ENCODE measurements at places on chromosomes 7 and 10.

GRCh38 chr7:31407178-31407676, 66.7 kb upstream of the NEUROD6 start:
- no peak for DNase-seq

- DNase-seq: no peak
These were observed 2.2 kb downstream of the NDST2 start for GRCh38 chr10:73809061-73809818.

- DNase-seq: no peak
These were observed 495.2 kb downstream of the PLXNA4 start for GRCh38 chr7:132080967-132081668.

- DNase-seq: no peak
These were observed at the start of gene INHBA for GRCh38 chr7:41702635-41703371. Gene INHBA, minus strand, starts transcription at chr7:41703090. Its CDS starts 2,716 bp downstream, at chr7:41700374.

DNA sequence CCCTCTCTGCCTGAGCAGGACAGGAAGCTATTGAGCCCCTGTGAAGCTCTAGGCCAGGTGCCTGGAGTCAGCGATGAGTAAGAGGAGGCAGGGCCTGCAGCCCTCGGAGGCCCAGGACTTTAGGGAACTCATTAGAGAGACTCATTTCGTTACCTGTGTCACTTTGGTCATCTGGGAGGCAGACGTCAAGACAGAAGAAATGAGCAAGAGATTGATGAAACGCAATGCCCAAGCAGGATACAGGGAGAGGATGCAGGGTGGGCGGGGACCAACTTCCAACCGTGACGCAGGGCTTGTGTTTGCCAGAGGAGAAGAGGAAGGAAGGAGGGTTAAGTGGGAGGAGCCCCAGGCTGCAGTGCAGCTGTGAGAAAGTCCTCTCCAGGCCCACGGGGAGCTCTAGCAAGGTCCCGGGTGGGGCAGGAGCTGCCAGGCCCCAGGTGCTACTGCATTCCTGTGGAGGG, 26.4 kb upstream of the GNA12 start:
- no peak for DNase-seq

- no peak for DNase-seq
These were observed 187.4 kb downstream of the PARD3 start for GRCh38 chr10:34627741-34628140.

DNA sequence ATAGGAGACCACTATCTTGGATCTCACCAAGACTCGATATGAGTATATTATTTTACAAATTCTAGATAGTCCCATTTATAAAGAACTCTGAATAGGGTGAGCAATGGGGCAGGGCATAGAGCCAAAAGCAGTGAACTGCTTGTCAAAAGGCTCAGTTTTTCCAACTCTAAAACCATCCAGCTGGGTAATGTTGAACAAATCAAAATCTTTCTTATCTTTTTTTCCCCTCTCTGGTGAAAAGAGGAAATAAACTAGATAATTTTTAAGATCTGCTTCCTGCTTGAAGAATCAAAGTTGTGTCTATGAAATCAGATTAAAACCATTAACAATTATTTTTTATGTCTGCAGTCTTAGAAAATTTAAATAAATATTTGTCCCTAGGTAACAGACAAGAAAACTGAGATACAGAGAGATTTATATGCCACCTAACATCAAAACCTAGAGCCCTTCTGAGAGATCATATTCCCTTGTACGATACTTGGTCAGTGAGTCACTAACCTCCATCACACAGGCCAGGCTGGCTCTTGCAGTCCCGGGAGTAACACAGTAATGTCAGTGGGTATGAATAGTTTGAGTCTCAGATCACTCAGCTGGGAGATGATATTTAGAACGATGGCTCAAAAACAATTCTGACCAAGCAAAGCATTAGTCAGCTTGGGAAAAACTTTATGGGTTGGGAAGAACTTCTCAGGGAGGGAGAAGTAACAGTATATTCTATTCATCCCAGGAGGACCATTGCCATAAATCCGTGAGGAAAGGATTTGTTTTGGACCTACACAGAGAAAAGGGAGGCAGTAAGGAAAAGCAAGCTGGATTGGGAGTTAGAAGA, 178.8 kb downstream of the REEP3 start:
- DNase-seq: peak; percentile 19

- no peak for DNase-seq
These were observed 97.3 kb downstream of the MYO3A start for GRCh38 chr10:26031300-26031699.

DNA sequence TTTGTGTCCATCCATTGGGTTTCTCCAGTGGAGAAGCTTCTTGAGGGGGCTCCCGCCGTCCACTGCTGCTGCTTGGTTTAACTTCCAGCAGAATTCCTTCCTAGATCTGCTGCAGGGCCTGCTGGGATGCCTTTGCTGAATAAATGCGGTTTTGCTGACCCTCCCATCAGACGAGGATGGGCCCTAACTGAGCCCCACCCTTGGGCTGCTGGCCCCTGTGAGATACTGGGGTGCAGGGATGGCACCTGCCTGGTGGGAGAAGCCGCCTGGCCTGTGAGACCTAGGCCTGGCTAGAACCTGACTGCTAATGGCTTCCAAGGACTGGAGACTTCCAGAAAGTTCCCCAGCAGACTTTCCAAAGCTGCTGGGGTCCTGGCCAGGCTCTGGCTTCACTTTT, 43.8 kb downstream of the ZNF467 start:
- no peak for DNase-seq

DNA sequence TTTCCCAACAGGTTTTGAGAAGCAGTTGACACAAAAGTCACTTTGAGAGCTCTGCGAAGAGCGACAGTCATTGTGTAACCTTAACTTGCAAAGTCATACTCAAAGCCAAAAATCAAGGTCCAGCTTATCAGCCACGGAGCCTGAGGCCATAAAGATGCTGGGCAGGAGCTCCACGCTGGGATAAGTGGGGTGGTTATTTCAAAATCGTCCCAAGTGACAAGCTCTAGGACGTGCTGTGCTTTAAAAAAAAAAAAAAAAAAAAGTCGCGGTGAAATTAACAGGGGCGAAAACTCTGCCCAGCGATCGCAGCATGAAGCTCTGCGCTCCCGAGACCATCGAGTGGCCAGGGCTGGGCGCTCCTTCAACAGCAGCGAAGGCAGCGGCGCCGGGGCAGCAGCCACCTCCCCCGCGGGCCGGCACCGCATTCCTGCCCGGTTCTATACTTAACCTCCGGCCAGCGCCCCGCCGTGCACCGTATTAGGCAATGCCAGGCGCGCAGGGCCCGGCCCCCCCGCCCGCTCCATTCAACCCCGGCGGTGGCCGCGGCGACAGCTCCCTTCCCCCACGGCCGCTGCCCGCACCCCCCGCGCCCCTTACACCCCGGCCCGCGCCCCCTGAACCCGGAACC, 657 bp downstream of the HACD1 start:
- peak; percentile 31 for DNase-seq

DNA sequence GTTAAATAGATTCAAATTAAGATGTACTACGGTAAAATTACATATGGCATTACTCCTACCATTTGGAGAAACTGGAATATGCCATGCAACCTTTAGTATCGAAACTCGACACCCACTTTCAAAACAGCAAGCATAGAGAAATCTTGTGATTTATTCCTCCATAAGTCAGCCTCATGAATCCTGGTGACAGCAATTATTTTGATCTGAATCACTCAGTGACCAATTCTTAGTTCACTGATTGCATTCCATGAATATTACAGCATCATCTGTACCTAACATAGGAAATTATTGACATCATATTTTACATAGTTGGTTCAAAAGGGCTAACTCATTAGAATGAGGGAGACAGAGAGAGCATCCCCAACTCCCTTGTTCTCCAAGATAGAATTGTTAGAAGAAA, 89.6 kb downstream of the CACNB2 start:
- DNase-seq: no peak

GRCh38 chr7:113086431-113086888, at the start of gene GPR85:
Gene GPR85, minus strand, starts transcription at chr7:113086827. Its CDS starts 2,106 bp downstream, at chr7:113084721.
- no peak for DNase-seq

GRCh38 chr7:44147026-44147991, 6.2 kb upstream of the MYL7 start:
- DNase-seq: no peak

DNA sequence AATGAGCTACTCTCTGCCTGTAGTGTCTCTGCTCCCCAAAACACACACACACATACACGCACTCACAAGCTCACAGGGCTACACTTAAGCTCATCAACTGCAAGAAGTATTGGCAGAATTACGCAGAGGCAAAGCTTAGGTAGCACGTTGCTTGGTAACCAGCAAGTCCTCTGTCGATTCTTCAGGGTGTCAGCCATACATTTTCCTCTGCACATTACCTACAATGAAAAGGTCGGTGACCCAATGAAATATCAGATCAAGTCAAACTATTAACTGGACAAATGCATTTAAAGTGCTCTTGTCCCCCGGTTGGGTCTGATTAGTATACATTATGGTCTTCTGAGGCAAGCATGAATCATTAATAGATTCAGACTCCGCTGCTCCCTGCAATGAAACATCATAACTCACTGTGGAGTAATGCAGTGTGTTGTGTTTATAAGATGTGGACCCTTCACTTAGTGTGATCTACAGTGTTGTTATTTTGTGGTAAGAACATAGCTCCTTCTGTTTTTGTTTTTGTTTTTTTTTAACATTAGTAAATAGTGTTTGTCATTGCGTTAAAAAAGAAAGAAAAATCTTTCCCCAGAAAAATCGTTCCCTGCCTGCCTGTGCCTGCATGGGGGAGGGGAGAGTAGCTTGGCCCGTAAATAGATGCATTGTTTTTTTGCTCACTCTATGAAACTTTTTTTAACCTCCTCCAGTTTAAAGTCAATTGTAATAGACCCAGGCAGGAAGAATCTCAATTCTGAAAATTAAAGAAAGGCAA, 325.5 kb downstream of the SFMBT2 start:
- DNase-seq: no peak

GRCh38 chr10:28478646-28479045, 54.3 kb upstream of the WAC start:
- DNase-seq: no peak

GRCh38 chr10:6778992-6779701, 199.1 kb upstream of the PRKCQ start:
- no peak for DNase-seq

DNA sequence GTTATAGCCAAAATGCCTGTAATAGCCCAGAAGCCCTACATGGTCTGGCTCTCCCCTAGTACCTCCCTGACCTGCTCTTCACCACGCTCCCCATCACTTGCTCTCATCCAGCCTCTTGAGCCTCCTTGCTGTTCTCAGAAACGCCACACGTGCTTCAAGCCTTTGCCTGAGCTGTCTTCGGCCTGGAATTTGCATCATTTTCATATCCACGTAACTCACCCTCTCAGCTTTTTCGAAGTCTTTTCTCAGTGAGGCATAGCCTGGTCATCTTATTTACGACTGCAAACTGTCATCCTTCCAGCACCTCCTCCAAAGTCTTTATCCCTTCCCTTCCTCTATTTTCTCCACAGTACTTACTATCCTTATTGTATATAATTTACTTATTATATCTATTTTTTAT, 151.0 kb upstream of the AHR start:
- no peak for DNase-seq

- DNase-seq: no peak
These were observed 69.7 kb downstream of the ZNF365 start for GRCh38 chr10:62443866-62444265.

DNA sequence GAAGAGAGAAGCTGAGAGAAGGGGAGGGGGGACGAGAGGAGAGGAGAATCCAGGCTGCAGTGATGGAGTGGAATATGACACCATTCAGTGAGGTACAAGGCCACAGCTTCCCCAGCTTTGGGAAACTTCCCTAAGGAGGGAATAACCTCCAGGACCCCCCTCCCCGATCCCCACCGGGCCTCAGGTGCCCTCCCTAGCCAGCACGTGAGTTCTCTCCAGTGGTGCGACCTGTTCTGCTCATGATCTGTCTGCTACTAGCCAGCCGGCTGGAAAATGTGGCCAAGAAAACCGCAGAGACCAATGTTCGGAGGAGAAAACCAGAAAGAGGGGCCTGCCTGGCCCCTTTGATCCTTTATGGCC, 39.9 kb upstream of the AGK start:
- DNase-seq: no peak

GRCh38 chr7:112386619-112387018, 63.6 kb upstream of the IFRD1 start:
- DNase-seq: no peak

- no peak for DNase-seq
These were observed 40.6 kb upstream of the ADD3 start for GRCh38 chr10:109966961-109967738.

GRCh38 chr10:132478341-132479023, 59.1 kb upstream of the INPP5A start:
- DNase-seq: no peak

DNA sequence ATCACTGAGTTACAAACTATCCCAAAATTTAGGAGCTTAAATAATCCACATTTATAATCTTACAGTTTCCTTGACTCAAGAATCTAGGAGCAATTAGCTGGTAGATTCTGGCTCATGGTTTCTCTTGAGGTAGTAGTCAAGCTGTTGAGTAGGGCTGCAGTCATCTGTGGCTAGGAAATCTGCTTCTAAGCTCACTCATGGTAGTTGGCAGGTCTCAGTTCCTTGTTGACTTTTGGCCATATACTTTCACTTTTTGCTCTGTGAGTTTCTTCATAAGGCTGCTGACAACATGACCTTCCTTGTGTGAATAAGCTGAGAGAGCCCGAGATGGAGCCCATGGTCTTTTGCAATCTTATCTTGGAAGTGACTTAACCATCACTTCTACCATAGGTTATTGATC, 10.8 kb upstream of the ETV1 start:
- DNase-seq: no peak

GRCh38 chr7:111082351-111082750, 8.6 kb upstream of the LRRN3 start:
- DNase-seq: no peak

- DNase-seq: no peak
These were observed 21.4 kb upstream of the SLIT1 start for GRCh38 chr10:97207131-97207530.

- no peak for DNase-seq
These were observed 1.8 kb downstream of the MARVELD1 start for GRCh38 chr10:97715259-97715874.

DNA sequence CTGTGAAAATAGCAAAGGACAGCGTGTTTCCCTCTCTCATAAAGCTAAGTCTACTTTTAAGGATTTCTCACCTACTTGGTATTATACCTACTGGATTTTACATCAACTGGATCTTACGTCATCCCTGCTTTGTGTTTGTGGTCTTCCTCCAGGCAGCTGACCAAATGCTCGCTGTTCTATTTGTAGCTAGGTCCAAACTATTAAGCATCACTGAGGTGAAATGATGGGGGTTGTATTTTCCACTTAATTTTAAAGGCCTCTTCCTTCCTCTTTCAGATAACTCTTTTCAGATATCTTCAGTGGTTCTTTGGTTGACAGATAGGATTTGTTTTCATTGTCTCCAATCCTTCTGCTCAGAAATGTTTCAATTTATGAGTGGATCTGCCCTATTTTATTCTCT, 169.7 kb downstream of the RNLS start:
- no peak for DNase-seq

GRCh38 chr10:46080886-46081285, 34.8 kb upstream of the MSMB start:
- DNase-seq: no peak

DNA sequence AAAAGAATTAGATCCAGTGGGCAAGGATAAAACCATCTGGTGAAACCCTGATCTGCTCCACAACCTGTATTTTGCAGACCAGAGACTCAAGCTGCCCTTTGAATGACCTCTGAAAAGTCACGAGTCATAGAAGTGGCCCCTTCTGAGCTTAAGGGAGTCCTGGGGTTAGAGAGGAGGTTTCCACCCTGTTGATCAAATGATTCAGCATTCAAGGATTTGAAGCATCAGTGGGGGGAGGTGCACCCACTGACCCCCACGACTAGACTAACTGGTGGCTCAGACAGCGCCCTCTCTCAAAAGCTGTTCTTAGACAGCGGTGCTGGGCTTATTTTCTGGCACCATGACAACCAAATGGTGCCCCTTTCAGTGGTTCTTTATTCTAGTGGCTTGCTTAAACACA, 44.3 kb downstream of the PLCE1 start:
- no peak for DNase-seq

GRCh38 chr7:27972276-27972675, 208.3 kb downstream of the JAZF1 start:
- DNase-seq: peak; percentile 2
